Activated effector memory CD4-positive, alpha-beta T cell treated with anti-CD3 and anti-CD28 coated beads, Interleukin-2, amount 50 U/mL, for 16 hours (primary cell): ENCODE measurements at places on chromosomes 11 and 22.

DNA sequence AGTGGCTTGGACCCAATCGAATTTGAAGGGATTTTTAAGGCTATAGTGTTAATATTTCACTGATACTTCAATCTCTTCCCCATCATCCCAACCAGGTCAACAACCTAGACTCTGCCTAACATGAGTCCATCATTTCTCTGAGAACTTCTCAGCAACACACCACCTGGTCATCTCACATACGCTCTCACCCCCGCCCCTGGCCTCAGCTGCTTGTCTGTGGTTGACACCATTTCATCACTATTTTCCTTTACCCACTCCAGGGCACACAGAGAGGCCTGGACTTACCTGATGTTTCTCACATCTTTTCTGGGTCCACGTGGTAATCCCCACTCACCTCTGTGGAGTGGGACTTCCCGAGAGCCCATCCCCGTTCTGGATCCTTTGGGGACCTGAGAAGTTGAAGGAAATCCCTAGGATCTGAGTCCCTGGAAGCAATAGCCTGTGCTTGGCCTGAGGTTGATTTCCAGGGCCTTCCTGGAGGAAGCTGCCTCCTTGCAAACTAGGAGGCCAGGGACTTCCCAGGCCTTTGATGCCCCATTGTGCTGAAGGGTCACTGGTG, 3.2 kb downstream of the P2RX3 start:
- DNase-seq = no peak

- no peak for DNase-seq
Observed at GRCh38 chr11:125489166-125489565, 6.9 kb downstream of the FEZ1 start.

- DNase-seq = no peak
Observed at GRCh38 chr11:36212564-36213392, 76.4 kb downstream of the COMMD9 start.

DNA sequence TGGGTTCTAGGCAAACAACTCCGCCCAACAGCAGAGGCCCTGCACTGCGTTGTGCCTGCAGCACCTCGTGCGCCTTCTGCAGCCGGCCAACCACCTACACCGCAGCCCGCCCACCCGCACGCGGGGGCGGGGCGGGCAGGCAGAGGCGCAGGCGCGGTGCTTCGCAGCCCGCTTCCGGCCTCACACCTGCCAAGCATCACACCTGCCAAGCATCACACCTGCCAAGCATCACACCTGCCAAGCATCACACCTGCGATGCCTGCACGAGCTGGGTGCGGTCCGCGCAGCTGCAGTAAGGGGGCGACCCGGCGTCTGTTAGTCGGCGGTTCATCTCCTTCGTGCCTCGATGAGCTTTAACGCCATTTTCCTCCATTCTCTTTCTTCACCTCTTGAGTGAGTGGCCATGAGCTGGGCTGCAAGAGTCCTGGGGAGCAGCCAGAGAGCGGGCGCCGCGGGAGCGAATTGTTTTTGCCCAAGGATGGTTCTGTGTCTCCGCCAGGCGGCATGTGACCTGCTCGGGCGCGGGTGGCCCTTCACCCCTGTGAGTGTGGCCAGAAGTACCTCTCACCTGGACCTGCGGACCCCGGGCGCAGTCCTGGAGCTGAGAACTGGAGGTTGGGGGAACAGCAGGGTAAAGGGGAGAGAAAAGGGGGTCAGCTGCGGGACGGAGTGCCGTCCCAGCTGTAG, at the start of gene LDHAL6A:
Gene LDHAL6A (plus strand): TSS at position 171 of the 687 bp plus-strand sequence. CDS start 825 bp downstream, outside the sequence.
- peak; percentile 63 for DNase-seq

DNA sequence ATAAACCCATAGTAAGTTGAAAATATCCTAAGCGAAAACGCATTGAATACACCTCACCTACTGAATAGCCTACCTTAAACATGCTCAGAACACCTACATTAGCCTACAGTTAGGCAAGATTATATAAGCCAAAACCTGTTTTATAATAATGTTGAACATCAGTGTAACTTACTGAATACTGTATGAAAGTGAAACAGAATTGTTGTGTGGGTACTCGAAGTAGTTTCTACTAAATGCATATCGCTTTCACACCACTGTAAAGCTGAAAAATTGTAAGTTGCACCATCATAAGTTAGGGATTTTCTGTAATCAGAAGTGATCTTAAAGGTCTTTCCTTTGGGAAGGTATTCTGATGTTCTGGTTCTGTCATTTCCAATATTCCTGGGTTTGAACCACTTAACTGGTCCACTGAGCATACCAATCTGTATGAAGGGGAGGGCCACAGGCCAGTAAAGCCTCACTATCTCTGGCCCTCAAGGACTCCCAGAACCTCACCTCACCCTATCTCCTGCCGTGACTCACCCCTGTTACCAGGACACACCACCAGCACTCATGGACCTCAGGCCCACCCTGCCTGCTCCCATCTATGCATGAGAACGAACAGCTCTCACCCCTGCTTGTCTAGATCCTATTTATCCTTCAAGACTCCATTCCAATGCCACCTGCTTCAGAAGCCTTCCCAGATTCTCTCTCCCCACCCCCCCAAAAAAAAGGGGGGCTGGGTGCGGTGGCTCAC, 70.0 kb downstream of the NAT10 start:
- DNase-seq = no peak

- no peak for DNase-seq
Observed at GRCh38 chr11:130787973-130788570, 128.2 kb downstream of the SNX19 start.

DNA sequence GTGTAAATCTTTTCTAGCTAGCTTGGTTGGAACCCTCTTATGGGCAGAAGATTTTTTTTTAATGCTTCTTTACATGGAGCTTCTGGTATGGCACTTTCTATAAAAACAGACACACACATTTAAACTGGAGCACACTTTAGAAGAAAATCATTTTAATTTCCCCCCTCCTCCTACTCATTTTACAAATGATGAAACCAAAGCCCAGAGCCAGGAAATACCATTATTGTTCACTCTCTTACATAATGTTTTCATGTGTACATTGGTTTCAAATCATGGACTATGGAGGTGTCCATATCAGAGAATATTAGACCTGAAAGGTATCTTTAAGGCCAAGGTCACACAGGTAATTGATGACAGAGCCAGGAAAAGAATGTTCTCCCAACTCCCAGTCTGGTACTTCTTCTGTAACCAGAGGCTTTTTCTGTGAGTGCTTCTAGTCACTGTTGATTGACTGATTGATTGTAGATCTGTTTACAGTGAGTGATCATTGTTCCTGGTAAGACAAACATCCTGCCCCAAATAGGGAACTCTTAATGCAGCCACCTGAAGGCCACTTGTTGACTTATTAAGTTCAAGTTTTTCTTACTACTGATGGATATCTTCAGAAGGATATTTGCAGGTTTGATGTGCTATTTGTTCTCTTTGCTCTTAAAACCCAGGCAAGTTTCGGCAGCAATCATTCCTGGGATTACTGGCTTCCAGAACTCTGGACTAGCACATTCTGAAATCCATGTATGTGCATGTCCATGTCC, 26.8 kb upstream of the ME3 start:
- DNase-seq = no peak

GRCh38 chr11:112241486-112241885, 15.3 kb downstream of the PTS start:
- DNase-seq = no peak

- no peak for DNase-seq
Observed at GRCh38 chr22:29388759-29389090, 355 bp upstream of the AP1B1 start.

GRCh38 chr22:35749808-35750207, 32.1 kb downstream of the APOL5 start:
- DNase-seq = no peak

GRCh38 chr22:37148031-37148651, 1.6 kb downstream of the IL2RB start:
- DNase-seq = peak; percentile 77
